RPMI7951 (cell line): ENCODE measurements at places on chromosomes 13 and 19.
A peak's percentile ranks its signal among the peaks of the same experiment; 100 is the strongest.

DNA sequence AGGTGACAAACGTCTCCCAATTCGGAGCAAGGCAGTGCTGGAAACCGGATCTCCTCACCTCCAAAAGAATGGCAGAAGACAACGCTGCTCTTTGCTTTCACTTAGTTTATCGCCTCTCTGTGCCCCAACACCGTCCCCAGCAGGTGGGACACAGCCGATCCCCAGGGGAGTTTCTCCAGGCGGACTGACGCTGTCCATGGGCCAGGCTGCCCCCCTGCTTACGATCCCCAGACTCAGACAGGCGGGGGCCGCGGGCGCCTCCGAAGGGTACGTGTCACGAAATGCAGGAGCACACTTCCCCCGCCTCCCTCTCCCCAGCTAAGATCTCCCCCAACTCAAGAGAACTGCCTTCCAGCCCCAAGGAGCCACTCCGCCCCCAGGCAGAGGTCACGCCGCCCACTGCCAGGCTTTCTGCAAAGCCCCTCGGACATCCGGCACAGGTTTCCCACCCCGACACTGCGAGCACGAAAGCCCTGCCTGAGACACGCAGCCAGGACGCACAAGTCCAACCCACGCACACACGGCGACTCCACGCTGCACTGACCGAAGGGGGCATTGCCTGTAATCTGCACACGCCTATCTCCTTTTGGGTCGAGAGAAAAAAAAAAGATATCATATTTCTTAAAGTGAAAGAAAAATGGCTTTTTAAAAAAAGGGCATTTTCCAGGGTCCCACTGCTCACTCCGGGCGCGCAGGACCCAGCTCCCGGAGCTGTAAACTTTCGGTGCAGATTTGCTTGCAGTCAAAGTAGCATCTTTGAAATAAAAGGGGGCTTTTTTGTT lies 2.0 kb downstream of the SPRY2 start:
- peak; percentile 78 for DNase-seq

DNA sequence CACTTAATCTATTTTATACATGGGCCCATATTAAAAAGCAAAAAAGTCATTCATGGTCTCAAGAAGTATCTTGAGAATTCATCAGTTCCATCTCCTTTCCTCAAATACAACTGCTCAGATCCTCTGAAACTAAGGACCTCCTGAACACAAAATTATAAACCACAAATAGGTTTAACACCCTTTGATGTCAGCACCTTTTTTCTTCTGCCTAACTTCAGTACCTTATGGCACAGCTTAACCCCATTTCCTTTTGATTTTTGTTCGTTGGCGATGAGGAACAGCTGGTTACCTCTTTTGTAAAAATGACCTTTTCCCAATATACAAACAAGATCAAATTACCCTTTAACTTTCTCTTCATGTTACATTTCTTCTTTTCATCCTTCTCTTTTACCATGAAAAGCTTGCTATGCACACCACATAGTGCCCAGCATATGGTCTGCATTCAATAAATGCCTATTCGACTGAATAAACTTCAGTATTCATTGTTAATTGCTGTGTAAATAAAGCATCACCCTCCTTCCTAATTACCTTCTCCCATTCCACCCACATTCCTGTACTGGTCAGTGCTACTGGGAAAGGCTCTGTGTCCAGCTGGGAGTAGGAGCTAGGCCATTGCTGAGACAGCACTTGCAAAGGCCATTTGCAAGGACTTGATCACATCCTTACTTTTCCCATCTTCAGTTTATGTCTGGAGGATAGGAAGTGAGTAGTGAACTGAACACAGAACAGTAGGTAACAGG lies 317.9 kb downstream of the SHISA2 start:
- no peak for DNase-seq

DNA sequence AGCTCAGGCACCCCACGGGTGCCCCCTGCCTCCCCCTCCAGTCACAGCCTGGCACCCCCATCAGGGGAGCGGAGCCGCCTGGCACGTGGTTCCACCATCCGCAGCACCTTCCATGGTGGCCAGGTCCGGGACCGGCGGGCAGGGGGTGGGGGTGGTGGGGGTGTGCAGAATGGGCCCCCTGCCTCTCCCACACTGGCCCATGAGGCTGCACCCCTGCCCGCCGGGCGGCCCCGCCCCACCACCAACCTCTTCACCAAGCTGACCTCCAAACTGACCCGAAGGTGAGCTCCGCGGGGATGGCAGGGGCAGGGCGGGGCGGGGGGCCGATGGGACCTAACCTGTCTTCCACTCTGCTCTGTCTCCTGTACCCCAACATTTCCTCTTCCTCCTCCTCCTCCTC lies 25.0 kb downstream of the CKM start:
- DNase-seq: no peak

DNA sequence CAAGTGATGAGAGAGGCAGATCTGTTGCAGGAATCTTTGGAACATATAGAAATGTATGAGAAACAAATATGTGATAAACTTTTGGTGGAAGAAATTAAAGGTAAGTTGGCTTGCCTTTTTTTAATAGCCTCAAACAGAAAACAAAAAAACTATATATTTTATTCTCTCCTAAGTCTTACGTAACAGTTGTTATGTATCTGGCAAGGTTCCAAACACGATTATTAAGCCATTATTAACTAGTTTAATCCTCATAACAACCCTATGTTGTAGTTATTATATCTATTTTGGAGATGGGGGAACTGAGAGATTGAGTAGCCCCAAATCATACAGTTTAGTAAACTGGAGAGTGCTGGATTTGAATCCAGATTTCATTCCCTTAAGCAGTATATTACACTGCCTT lies 14.7 kb downstream of the NAA16 start:
- DNase-seq: no peak

- DNase-seq: no peak
Observed at GRCh38 chr13:109394311-109394988, 391.9 kb downstream of the IRS2 start.

DNA sequence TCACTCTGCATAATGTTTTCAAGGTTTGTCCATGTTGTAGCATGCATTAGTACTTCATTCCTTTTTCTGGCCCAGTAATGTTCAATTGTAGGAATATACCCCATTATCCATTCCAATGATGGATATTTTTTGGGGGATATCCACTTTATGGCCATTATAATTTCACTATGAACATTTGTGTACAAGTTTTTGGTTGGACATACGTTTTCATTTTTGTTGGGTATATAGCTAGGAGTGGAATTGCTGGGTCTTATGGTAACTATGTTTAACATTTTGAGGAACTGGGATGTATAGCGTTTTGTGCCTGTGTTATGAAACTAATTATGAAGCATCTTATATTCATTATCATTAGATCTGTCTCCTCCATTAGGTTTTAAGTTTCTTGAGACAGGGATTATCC lies 191.6 kb downstream of the TM9SF2 start:
- DNase-seq: no peak

DNA sequence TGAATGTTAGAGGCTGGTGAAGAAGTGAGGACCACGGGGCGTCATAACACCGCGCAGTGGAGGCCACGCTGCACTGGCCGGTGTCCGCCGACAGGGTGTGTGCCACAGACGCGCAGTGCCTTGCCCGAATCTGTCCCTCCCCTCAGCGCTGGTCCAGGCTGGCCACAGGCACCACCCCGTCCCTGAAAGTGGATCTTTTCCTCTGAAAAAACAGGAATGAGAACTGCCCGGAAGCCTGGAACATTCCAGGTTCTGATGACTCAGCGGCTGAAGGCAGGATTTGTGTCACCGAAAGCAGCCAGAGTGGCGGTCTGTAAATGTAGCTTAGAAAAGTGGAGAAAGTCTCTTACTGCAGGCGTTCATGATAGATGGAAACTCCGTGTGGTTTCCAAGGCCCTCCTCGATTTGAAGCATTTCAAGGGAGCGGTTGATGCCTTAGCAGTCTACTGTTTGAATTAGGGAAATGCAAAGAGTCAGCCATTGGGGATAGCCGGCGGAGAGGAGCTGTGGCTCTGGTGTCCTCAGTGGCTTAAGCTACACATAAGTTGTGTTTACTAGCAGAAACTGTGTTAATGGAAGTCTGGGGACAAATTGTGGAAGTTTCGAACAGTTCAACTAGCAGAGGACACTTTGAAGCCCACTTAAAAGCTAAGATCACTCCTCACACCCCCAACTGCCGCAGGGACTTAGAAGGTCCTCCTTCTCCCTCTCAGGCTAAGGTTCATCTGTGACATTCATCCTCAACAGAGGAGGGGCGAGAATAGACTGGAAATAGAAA lies 70.8 kb downstream of the NUFIP1 start:
- DNase-seq: peak; percentile 97
